CD4-positive, alpha-beta memory T cell (primary cell): ENCODE measurements at places on chromosomes 6 and 20. TPM values are rescaled to one million over a fixed set of nuclear protein-coding genes. Genes with fewer than 3 reads are reported as not detected.

The PET117 gene
- 15.0 TPM for total RNA-seq

The DEF6 gene
- total RNA-seq: 236 TPM

The SLC22A7 gene
- not detected for total RNA-seq

DNA sequence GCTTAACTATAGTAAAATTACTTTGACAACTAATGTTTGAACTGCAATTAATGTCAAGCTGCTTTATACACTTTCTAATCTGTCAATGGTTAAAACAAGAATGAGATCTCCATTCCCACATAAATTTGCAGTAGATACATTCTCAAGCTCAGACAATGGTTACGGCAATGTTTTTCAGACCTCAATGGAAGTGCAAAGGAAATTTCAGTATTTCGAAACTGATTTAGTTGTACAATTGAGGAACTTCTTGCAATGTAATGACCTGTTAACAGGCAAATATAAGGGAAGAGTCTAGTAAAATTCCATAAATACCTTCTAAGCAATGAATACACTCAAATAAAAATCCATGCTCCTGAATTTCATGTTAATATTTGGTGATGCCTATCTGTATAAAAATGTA lies 94.7 kb downstream of the ADTRP start:
- DNase-seq: no peak

GRCh38 chr6:134123666-134124208 lies 71.3 kb upstream of the SLC2A12 start:
- no peak for DNase-seq

GRCh38 chr20:32216179-32217142 lies 8.8 kb downstream of the POFUT1 start:
- no peak for DNase-seq

DNA sequence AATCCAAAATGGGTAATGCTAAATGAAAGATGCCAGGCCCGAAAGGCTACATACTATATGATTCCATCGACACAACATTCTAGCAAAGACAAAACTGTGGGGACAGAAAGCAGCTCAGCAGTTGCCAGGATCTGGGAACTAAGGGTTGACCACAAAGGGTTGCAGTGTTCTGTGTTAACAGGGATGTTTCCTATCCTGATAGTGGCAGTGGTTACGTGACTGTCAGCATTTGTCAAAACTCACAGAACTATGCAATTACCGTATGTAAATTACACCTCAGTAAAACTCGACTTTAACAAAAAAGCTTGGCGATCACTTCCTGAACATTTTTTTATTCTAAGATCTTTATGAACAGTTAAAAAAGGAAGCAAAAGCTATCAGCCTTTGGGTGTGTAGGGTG lies 83.9 kb downstream of the BANF2 start:
- DNase-seq: no peak

GRCh38 chr6:109024784-109025183 lies 69.9 kb downstream of the SESN1 start:
- DNase-seq: no peak
